ENCODE measurements at places on chromosomes 12 and 14.

DNA sequence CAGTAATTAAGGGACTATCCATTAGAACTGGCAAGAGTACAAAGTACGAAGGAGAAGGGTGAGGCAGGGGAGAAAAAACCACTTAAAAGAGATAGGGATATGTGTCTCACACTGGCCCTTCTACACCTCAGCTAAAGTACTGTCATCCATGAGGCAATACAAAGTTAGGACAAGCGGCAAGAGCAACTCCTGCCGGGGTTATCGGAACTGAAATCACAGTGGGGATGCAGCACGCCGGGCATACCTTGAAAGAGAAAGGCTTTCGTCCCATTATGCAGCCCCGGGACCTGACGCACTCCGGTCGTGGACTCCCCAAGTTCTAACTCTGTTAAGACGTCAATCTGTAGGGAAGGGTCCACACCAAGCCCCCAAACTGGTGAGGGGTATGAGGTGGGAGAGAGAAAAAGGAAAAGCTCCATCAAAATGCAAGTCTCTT is 1.1 kb downstream of the NELL2 start:
- peak; percentile 4 for DNase-seq

GRCh38 chr14:76706811-76707210 is 54.5 kb upstream of the VASH1 start:
- no peak for DNase-seq

DNA sequence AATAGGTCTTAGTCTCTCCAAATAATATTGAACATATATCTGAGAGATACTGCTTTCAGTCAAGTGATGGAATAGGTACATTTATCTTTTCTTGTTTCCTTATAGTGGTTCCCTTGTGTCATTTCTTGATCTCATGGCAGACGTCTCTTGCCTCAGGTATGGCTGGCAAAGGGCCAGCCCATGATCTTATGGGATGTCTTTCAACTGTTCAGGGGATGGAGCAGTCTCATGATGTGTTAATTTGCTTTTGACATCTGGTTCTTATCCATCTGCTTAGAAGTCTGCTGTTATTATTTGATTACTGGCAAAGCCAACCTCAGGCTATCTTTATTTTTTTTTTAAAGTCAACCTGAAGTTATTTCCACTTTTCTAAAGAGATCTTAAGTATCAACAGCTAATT is 262.9 kb downstream of the TMEM117 start:
- DNase-seq: no peak

GRCh38 chr12:51055060-51055459 is 6.9 kb downstream of the LETMD1 start:
- no peak for DNase-seq

DNA sequence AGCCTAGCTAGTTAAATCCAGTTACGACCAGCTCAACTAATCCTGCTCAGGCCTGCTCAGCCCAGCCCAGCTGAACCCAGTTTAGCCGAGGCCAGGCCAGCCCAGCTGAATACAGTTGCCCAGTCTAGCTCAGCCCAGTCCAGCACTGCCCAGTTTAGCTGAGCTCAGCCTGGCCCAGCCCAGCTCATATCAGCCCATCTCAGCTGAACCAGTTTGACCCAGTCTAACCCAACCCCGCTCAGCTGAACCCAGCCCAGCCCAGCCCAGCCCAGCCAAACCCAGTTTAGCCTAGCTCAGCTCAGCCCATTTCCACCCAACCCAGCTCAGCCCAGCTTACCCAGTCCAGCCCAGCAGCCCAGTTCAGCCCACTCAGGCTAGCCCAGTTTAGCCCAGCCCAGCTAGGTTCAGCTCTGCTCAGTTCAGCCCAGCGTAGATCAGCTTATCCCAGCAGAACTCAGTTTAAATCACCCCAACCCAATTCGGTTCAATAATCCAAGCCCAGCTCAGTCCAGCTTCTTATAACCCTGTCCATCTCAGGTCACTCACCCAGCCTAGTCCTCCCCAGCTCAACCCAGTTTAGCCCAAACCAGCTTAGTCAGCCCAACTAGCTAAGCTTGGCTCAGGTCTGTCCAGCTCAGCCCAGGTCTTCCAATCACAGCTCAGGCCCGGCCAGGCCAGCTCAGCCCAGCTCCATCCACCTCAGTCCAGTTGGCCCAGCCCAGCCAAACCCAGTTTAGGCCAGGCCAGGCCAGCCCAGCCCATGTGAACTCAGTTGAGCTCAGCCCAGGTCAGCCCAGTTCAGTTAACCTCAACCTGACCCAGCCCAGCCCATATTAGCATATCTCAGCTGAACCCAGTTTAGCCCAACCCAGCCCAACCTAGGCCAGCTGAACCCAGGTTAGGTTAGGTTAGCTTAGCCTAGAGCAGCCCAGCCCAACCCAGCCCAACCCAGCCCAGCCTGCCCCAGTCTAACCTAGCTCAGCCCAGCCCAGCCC is 76.7 kb downstream of the TMEM121 start:
- no peak for DNase-seq

Data from endothelial cell of umbilical vein (primary cell).